ENCODE measurements at places on chromosomes 6 and 20.
A peak's percentile ranks its signal among the peaks of the same experiment; 100 is the strongest.

- DNase-seq = no peak
Measured at GRCh38 chr6:167774881-167775280, 51.8 kb upstream of the AFDN start.

- DNase-seq = peak; percentile 96
Measured at GRCh38 chr6:80457439-80457933, 351.0 kb downstream of the BCKDHB start.

GRCh38 chr6:148996815-148997214, 250.0 kb downstream of the UST start:
- no peak for DNase-seq

GRCh38 chr6:126300735-126301134, 39.2 kb upstream of the CENPW start:
- DNase-seq = peak; percentile 32

DNA sequence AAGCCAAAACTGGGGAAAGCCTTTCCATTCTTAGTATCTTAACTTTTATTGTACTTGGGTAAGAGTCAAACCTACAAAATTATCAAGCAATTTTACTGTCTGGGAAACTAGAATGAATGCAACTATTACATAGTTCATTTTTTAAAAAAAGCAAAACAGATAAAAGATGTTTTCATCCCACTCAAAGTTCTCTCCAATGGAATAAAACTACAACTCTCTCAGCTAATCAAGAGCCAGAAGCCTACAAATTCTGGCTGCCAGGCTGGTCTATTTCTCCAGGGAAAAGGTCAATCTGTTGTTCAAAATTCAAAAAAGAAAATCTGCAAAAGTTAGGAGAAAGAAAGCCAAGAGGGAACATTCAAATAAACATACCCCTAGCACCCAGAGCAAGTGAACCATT, 56.2 kb downstream of the COL12A1 start:
- no peak for DNase-seq

GRCh38 chr6:111031151-111031550, 49.3 kb downstream of the RPF2 start:
- no peak for DNase-seq

DNA sequence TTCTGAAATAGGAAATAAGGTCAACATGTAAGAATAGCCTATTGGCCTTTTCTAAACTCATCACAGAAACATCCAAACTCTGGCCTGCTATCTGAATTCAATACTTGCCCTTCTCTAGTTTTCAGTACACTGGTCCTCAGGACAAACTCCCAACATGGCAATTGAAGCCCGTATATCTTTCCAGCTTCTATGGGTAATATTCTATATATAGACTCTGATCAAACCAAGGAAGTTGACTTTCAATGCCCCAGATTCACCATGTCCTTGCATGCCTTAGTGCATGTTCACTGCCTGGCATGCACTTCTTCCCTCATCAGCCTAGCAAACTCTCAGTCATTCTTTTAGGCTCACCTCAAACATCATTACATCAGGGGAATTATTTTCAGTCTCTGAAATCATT, 73.2 kb downstream of the RSPO3 start:
- DNase-seq = peak; percentile 56

DNA sequence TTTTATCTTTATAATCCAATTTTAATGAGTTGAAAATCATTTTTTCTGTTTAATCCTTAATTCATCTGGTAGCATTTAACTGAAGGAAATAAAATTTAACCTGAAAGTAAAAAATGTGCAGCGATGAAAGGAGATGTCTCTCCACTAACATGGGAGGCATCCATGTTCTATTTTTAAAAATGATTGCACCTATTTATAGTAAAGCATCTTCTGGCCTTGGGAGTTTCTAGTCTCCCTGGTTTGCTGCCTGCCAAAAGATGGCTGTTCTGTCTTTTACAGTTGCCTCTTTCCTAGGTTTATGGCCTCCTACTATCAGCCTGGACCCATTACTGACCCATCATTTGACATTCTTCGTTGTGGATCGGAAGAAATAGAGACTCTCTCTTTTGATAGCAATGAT, 143.0 kb downstream of the B3GAT2 start:
- no peak for DNase-seq

Data from fibroblast of gingiva (primary cell).